Tibial nerve (tissue), 4 donors: ENCODE measurements at places on chromosomes 1 and 21.
A peak's percentile ranks its signal among the peaks of the same experiment; 100 is the strongest.

GRCh38 chr1:113325022-113325421 lies 65.3 kb upstream of the MAGI3 start:
- H3K4me3 ChIP-seq, result no peak overlapping the region
- no peaks in the 10 kb centered on the region for H3K36me3 ChIP-seq
- no peak for DNase-seq
- H3K27ac ChIP-seq, result no peak overlapping the region
- H3K27me3 ChIP-seq, result no peaks in the 10 kb centered on the region

GRCh38 chr1:35714921-35715567 lies 3.6 kb downstream of the C1orf216 start:
- no peak overlapping the region for H3K4me3 ChIP-seq
- peaks cover 34% of the 10 kb centered on the region for H3K4me1 ChIP-seq
- no peaks in the 10 kb centered on the region for H3K27me3 ChIP-seq
- H3K36me3 ChIP-seq, result no peaks in the 10 kb centered on the region

DNA sequence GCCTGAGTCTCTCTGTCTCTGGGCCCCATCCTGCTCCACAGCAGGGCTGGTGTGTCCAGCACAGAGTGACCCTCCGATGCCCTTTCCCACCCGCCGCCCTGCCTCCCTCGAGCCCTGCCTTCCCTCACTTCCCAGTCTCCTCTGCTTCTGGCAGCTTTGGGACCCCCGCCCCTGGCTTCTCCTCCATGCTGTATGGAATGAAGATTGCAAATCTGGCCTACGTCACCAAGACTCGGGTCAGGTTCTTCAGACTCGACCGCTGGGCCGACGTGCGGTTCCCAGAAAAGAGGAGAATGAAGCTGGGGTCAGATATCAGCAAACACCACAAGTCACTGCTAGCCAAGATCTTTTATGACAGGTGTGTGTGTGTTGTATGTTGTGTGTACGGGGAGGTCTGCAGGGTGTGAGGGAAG lies 14.3 kb downstream of the MOV10 start:
- no peak overlapping the region for H3K4me3 ChIP-seq
- H3K27ac ChIP-seq, result peak overlapping the region; percentile 84
- no peak for DNase-seq

DNA sequence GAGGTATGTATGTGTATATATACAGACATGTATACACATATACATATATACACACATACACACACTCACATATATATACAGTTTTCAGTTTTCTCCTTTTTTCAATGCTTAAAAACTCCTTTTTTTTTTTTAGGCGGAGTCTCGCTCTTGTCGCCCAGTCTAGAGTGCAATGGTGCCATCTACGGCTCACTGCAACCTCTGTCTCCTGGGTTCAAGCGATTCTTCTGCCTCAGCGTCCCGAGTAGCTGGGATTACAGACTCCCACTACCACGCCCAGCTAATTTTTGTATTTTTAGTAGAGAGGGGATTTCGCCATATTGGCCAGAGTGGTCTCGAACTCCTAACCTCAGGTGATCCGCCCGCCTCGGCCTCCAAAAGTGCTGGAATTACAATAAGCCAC lies 27.0 kb downstream of the STYXL2 start:
- no peak overlapping the region for H3K27ac ChIP-seq
- DNase-seq, result no peak
- no peak overlapping the region for H3K4me3 ChIP-seq
- H3K36me3 ChIP-seq, result no peaks in the 10 kb centered on the region
- H3K27me3 ChIP-seq, result peaks cover 17% of the 10 kb centered on the region

- no peak for DNase-seq
- H3K27me3 ChIP-seq, result no peaks in the 10 kb centered on the region
- H3K27ac ChIP-seq, result no peak overlapping the region
- no peak overlapping the region for H3K4me3 ChIP-seq
- H3K36me3 ChIP-seq, result no peaks in the 10 kb centered on the region
Observed at GRCh38 chr1:231020139-231020601, 19.9 kb downstream of the FAM89A start.

DNA sequence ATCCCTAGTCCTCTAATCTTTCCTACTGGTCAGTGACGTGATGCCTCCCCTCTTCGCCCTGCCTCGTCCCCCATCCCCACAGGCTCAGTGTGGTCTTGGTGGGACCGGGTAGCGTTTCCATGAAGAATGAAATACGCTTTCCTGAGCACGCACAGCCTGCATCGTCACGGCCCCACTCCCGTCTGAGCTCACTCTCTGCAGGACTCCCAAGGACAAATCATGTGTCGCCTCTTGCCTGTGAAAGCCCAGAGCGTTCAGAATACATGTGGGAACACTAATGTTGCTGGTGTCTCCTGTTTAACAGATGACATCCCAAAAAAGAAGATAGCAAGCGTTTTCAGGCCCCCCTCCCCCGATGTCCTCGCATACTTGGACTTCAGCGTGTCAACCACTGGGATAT lies 49.2 kb downstream of the S100B start:
- H3K36me3 ChIP-seq, result peaks cover 13% of the 10 kb centered on the region
- no peaks in the 10 kb centered on the region for H3K27me3 ChIP-seq
- no peaks in the 10 kb centered on the region for H3K4me1 ChIP-seq
- H3K4me3 ChIP-seq, result no peak overlapping the region

GRCh38 chr1:234963904-234964702 lies 164.5 kb downstream of the TOMM20 start:
- no peaks in the 10 kb centered on the region for H3K36me3 ChIP-seq
- H3K27ac ChIP-seq, result peak overlapping the region; percentile 85
- peaks cover 48% of the 10 kb centered on the region for H3K4me1 ChIP-seq
- H3K27me3 ChIP-seq, result no peaks in the 10 kb centered on the region
- DNase-seq, result no peak

DNA sequence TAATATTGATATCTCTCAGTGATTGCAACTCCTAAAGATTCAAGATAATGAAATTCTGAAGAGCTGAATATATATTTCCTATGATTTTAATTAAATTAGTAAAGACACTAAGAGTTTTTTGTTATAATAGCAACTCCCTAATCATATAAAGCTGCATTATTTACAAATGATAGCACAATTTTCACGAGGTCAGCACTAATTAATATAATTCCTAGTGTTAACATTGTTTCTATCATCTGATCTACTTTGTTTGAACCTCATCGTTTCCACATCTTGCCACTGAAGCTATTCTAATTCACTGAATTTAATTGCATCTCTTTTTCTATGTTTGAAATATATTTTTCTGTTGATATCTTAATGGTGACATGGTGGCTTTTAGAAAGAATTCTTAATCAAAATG lies 279.1 kb upstream of the ADGRL4 start:
- no peak for DNase-seq
- H3K4me1 ChIP-seq, result no peaks in the 10 kb centered on the region
- no peak overlapping the region for H3K4me3 ChIP-seq
- no peak overlapping the region for H3K27ac ChIP-seq
- no peaks in the 10 kb centered on the region for H3K27me3 ChIP-seq

- H3K27me3 ChIP-seq, result no peaks in the 10 kb centered on the region
- no peak overlapping the region for H3K27ac ChIP-seq
- no peaks in the 10 kb centered on the region for H3K4me1 ChIP-seq
- no peak for DNase-seq
Observed at GRCh38 chr1:160879056-160879455, 5.9 kb downstream of the ITLN1 start.

DNA sequence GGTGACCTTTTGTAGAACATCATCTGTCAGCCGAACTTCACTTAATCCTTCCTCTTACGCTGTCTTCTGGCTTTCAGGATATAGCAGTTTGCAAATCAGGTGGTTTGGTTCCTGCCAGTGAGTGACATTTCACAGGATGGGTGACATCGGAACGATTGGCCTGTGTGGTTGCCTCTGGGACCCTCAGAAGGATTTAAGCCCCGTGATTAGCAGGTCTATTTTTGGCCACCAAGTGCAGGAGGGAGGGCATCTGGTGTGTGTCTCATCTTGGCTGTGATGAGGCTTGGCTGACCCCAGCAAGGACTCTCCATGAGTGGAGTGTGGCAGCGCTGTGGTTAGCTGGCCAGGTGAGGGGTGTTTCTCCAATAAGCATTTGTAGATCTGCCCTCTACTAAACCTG lies 407.6 kb upstream of the VAMP3 start:
- H3K27ac ChIP-seq, result no peak overlapping the region
- no peaks in the 10 kb centered on the region for H3K27me3 ChIP-seq
- H3K4me3 ChIP-seq, result no peak overlapping the region
- H3K36me3 ChIP-seq, result no peaks in the 10 kb centered on the region
- DNase-seq, result no peak

DNA sequence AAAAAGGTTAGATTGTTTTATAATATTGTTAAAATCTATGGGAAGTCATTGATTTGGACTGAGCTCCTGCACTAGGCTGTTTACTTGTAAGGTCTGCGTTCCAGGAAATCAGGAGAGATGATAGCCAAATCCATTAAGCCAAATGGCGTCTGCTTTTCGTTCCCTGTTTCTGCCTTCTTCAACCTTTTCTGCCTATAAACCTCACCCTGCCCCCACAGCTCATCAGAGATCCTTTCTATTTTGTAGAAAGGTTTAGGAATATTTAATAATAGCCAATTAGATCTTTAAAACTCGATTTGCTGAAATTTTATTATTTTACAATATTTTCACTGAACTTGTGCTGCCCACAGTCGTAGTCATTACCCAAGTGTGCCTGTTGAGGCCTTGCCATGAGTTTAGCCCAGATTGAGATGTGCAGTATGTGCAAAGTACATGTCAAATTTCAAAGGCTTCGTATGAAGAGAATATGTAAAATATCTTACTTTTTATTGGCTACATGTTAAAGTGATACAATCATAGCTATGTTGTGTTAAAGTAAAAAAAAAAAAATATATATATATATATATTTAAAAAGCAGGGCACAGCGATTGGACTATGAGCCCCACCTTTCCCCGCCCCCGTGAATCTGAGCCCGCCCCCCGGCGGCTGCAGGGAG lies 444 bp upstream of the IARS2 start:
- peaks cover 17% of the 10 kb centered on the region for H3K4me1 ChIP-seq
- H3K4me3 ChIP-seq, result peak overlapping the region; percentile 89
- no peaks in the 10 kb centered on the region for H3K27me3 ChIP-seq
- H3K36me3 ChIP-seq, result peaks cover 23% of the 10 kb centered on the region
- H3K27ac ChIP-seq, result peak overlapping the region; percentile 85

- DNase-seq, result no peak
- H3K4me3 ChIP-seq, result no peak overlapping the region
- H3K36me3 ChIP-seq, result no peaks in the 10 kb centered on the region
- peaks cover 4% of the 10 kb centered on the region for H3K4me1 ChIP-seq
- H3K27ac ChIP-seq, result peak overlapping the region; percentile 79
- H3K27me3 ChIP-seq, result no peaks in the 10 kb centered on the region
Observed at GRCh38 chr1:59180735-59181134, 116.2 kb upstream of the FGGY start.

DNA sequence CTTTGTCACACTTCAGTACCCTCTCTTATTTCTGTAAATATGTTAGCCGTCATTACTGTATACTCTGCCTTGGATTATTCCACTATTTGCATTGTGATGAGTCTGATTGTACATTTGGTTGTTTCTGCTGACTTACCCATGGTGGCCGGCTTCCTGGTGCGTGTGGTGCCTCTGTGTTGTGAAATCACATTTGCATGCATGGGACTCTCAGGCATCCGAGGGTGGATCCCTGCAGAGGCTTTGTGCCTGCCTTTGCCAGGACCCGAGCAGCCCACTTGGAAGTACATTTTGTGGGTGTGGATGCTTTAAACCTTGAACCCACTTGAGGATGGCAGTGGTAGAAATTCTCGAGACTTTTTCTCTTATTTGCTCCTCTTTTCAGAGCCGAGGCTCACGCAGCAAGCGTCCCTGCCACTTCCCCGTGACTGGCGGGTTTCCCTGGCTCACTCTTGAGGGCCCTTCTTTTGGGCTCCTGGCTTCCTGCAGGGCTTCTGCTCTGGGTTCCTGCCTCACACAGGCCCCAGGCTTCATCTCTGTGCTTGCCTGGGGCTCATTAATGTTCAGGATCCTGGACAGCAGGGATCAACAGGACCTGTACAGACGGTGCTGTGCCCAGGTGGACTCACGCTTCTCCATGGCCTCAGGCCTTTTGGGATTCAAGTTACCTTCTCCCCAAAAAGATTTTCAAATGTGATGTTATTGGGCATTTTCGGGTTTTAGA lies 36.6 kb downstream of the POFUT2 start:
- no peaks in the 10 kb centered on the region for H3K27me3 ChIP-seq
- no peak overlapping the region for H3K4me3 ChIP-seq
- no peak overlapping the region for H3K27ac ChIP-seq
- no peak for DNase-seq
- H3K36me3 ChIP-seq, result no peaks in the 10 kb centered on the region

GRCh38 chr1:74396933-74397332 lies 115.5 kb downstream of the LRRC53 start:
- H3K4me3 ChIP-seq, result no peak overlapping the region
- H3K27me3 ChIP-seq, result no peaks in the 10 kb centered on the region
- DNase-seq, result no peak
- H3K27ac ChIP-seq, result peak overlapping the region; percentile 20
- peaks cover 8% of the 10 kb centered on the region for H3K4me1 ChIP-seq

DNA sequence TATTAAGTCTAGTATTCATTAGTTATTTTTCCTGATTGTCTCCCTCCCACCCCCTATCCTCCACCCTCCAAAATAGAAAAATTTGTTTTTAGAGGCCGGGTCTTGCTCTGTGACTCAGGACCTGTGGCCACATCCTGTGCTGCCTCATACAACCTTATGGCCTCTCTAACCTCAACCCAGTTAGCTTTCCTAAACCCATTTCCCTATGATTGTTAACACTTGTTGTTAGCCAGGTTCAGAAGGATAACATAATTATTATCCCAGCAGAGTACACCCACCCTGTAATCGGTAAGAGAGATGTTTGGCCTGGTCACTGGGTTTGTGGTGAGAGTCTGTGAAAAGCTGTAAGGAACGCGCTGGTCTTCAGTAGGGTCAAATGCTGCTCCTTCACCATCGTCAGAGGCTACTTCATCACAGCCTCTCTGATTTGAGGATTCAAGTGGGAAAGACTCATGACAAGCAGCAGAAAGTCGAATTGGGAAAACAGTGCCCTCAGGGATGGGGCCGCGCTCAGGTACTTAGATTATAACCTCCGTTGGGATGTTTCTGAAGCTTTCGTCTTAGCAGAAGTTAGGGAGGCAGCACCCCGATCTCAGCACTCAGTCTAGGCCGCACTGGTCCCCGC lies 35.9 kb upstream of the HMGN1 start:
- no peaks in the 10 kb centered on the region for H3K36me3 ChIP-seq
- peak overlapping the region; percentile 40 for H3K27ac ChIP-seq
- H3K27me3 ChIP-seq, result no peaks in the 10 kb centered on the region

DNA sequence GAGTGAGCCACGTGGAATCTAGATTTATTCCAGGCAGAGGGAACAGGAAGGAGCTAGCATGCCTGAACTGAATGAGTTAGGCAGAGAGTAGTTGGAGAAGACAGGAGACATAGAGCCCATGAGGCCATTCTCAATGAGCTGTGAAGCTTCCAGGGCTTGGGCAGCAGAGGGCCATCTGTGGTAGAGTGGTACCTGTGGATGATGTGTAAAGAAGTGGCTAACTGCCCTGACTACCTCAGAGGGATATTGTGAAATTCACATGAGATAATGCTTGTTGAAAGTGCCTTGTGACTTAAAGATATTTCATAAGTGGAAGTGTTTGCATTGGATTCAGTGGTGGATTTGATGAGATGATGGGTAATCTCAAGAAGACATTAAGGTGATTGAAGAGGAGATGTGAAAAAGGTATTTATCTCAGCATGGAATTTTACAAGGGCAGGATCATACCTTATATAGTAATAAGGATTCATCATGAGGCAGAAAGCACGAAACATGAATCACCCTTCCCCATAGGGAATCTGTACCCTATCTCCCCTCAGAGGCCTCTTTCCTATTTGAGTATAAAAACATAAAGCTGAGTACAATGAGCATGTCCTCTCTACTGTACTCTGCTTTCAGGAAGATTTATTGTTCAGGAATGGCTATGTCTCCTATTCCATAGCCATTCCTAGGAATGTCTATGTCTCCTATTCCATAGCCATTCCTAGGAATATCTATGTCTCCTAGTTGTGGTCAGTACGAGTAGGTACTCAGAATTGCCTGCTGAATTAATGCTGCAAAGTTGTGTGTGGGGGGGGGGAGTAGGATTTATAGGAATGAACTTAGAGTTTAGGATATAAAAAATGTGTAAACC lies 146.8 kb downstream of the PAPPA2 start:
- H3K4me1 ChIP-seq, result no peaks in the 10 kb centered on the region
- no peak overlapping the region for H3K4me3 ChIP-seq
- no peaks in the 10 kb centered on the region for H3K27me3 ChIP-seq
- no peak for DNase-seq
